Smooth muscle cell of trachea (primary cell): ENCODE measurements at places on chromosomes 13 and 19. TPM values are rescaled to one million over a fixed set of nuclear protein-coding genes. Genes with fewer than 3 reads are reported as not detected.

AP2A1 gene
- 110 and 154 TPM in 2 replicates for total RNA-seq

PSPN gene
- 1.2 and 1.7 TPM in 2 replicates for total RNA-seq

CPAMD8 gene
- 0.44 and 3.5 TPM in 2 replicates for total RNA-seq

SPTBN4 gene
- 12.9 and 18.4 TPM in 2 replicates for total RNA-seq

AXL gene
- 369 and 387 TPM in 2 replicates for total RNA-seq

PROZ gene
- total RNA-seq, result not detected in 2 replicates

LILRB3 gene
- total RNA-seq, result not detected in 2 replicates

ZNF844 gene
- total RNA-seq, result 11.6 and 12.1 TPM in 2 replicates

KRTDAP gene
- not detected in 2 replicates for total RNA-seq

IGLON5 gene
- not detected in 2 replicates for total RNA-seq

LGI4 gene
- total RNA-seq, result 0.29 and 1.7 TPM in 2 replicates

GYS1 gene
- total RNA-seq, result 41.5 and 53.4 TPM in 2 replicates

ZNF829 gene
- 3.3 and 5.4 TPM in 2 replicates for total RNA-seq

CCDC169 gene
- total RNA-seq, result 4.1 and 6.7 TPM in 2 replicates
